ENCODE measurements at places on chromosomes 7 and 10.

- DNase-seq, result no peak
Observed at GRCh38 chr10:85789982-85790789, 576.4 kb downstream of the GRID1 start.

DNA sequence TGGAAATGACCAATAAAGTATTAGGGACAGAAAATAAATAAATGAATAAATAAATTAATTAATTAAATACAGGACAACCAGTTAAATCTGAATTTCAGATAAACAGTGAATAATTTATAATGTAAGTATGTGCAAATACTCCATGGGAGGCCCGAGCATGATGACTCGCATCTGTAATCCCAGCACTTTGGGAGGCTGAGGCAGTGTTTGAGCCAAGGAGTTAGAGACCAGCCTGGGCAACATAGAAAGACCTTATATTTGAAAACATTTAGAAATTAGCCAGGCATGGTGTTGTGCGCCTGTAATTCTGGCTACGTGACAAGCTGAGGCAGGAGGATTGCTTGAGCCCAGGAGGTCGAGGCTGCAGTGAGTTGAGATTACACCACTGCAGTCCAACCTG lies 123.7 kb downstream of the CUL2 start:
- peak; percentile 1 for DNase-seq

DNA sequence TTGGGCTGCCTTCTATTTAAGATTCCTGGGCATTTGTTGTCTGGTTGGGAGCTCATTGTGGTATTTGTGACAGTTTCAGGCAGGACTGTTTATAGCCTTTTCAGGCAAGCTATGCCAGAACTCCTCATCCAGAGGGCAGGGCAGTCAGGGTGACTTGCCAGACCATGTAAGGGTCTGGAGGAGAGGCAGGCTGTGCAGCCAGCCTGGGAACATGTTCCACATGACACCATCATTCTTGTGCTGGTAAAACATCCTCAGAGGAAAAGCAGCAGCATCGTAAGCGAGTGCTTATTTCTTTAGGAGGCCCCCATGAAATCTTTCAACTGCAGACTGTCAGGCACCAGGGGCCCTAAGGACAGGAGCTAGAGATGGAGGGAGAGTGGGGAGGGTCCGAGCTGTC lies 44.0 kb upstream of the SORBS1 start:
- peak; percentile 63 for DNase-seq

DNA sequence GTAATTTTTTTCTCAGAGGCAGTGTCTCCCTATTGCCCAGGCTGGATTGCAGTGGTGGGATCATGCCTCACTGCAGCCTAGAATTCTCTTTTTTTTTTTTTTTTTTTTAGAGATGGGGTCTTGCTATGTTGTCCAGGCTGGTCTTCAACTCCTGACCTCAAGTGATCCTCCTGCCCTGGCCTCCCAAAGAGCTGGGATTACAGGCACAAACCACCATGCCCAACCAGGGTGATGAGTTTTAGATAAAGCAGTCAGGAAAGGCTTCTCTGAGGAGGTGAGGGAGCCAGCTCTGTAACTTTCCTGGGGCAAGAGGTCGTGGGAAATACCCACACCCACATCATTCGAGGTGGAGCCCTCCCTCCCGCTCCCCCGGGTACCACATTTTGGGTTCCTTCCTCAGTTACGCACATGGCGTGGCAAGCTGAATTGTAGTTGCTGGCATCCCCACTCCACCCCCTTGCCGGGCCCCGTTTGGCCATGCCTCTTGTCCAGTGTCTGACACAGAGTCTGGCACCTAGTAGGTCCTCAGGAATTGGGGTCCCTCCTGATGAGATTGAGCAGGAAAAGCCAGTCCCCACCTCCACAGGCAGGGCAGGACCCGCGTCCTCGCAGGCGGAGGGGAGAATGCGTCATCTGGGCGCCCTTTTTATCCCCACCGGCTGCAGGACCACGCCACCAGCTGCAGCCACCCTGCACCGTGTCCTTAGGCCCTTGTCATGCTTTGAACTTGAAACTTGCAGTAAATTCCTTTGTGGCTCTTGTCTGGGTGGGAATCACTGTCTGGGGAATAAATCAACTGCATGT lies 43.4 kb downstream of the CLIP2 start:
- DNase-seq, result no peak

DNA sequence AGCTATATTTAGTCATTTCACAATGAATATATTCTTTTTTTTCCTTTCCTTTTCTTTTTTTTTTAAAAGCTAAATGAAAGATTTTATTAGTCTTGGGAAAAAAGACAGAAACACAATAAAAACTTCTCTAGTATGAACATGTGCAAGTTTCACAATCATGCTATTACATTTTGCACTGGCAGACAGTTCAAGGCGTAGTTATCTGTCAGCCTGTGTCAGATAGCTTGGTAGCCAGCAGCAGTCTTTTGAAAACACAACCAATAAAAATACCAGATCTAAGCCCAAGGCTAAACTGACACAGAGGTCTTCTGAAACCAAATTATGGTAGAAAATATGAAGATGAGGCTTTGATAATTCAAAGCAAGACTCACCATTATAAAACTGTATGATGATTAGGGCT lies 205.8 kb upstream of the TEX47 start:
- DNase-seq, result no peak

DNA sequence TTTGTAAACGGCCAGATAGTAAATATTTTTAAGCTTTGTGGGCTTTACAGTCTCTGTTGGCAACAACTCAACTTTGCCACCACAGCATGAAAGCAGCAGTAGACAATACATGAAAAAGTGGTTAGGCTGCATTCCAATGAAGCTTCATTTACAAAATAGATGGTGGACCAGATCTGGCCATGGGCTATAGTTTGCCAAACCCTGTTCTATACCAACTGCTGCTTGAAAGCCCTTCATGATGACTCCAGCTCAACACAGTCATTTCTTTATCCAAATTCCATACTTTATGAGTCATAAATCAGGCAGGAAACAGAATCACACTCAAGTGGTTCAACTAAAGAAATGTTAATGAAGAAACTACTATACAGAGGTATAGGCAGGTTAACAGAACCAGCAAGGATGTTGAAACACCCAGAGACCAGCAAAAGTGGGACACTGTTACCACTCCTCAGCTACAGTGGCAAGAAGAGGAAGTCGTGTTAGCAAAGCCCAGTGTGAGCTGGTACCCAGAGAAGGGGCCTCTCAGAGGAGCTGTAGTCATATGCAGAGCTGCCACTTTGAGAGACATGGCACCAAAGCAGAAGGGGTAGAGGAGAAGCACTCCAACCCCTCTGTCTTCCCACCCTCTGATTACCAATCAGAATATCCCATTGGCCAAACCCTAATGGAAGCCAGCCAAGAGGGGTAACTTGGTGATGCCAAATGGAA lies 72.5 kb downstream of the PRLHR start:
- no peak for DNase-seq

- DNase-seq, result no peak
Observed at GRCh38 chr7:133571076-133571475, 318.2 kb downstream of the EXOC4 start.

GRCh38 chr7:45712057-45712689 lies 138.0 kb downstream of the ADCY1 start:
- no peak for DNase-seq

DNA sequence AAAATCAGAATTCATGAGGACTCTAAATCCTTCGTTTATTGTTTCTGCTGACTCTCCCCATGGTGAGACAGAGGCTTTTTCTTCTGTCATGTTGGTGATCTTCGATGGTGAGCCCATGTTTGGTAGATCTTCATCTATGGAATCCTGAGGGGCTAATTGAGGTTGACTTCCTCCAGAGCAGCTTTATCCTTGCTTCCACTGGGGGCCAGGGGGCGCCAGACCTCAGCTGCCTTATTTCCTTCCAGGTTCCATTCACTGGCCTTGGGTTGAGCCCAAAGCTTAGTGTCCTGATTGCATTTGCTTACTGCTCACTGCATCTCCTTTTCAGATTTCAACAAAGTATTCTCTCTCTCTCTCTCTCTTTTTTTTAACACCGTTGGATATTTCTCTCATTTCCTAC lies 80.7 kb downstream of the GCC1 start:
- DNase-seq, result no peak

- no peak for DNase-seq
Observed at GRCh38 chr10:109374215-109374614, 549.1 kb downstream of the XPNPEP1 start.

DNA sequence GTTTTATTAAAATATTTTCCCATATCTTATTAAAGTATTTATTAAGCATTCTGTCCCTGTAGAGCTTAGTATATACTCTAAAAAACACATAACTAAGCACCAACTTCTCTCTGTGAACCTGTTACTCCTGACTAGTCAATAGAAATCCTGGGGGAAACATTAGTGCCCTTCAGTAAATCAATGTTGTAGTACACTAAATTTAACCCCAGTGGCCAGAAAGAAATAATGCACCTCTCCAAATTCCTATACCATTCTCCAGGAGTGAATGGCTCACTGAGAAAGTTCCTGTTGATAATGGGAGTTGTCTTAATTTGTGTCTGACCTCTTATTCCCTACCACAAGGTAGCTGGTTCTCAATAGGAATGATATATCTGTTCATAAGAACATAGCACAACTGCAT lies 188.2 kb downstream of the SEMA3D start:
- DNase-seq, result no peak

DNA sequence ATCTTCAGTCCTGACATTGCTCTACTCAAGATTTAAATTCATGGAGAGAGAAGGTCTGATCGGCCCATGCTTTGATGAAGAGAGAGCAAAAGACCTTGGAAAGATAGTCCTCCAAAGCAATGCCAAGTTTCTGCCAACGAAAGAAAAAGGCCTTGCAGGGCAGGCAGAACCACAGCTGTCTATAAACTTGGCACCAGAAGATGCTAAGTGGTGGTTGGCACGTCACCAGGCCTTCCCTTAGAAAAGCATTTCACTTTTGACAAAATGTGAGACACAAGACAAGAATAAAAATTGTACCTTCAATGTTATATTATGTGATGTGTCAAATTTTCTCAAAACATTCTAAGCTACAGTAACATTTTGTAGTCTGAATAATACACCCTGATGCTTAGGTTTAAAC lies 42.0 kb upstream of the FGFR2 start:
- DNase-seq, result no peak

DNA sequence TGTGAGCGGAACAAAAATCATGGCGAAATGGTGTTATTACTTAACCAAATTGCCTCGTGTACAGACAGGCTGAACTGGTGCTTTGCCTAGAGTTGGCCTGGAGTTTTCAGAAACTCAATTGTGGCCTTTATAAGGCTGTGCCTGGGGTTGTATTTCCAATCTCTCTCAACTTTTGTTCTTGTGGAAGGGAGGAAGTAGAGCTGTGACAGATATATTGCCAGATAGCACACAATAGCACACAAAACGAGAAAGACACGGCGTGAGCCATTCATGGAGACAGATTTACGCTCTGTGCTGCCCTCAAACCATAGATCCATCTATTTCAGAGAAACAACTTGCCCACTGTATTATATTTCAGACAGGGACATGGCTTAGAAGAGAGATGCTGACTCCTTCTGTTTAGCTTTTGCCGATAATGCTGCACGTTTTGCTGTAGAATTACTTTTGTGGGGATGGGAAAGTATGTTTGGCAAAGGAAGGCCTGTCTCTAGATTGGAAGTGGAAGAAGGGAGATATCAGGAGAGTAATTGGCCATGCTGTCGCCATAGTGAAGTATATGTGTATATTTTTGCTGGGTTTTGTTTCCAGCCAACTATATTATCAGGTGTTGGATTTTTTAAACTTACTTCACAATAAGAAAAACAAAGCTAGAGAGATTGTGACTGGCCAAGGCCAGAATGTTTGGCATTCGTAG lies 80.4 kb downstream of the AUTS2 start:
- DNase-seq, result no peak

DNA sequence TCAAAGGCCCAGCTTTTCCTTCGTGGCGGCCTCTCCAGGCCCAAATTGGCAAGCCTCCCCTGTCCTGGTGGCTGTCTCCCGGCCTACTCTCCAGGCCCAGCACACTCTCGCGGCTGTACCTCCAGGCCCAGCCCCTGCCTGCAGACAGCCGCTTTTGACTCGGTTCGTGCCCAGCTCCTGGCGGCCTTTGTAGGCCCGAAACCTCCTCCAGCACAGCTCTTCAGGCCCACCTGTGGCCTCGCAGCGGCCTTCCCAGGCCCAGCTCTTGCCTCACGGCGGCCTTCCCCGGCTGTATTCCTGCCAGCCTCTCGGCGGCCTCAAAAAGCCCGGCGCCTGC lies 18.2 kb upstream of the TMEM248 start:
- no peak for DNase-seq

GRCh38 chr10:100146875-100147650 lies 38.8 kb downstream of the ERLIN1 start:
- DNase-seq, result no peak

DNA sequence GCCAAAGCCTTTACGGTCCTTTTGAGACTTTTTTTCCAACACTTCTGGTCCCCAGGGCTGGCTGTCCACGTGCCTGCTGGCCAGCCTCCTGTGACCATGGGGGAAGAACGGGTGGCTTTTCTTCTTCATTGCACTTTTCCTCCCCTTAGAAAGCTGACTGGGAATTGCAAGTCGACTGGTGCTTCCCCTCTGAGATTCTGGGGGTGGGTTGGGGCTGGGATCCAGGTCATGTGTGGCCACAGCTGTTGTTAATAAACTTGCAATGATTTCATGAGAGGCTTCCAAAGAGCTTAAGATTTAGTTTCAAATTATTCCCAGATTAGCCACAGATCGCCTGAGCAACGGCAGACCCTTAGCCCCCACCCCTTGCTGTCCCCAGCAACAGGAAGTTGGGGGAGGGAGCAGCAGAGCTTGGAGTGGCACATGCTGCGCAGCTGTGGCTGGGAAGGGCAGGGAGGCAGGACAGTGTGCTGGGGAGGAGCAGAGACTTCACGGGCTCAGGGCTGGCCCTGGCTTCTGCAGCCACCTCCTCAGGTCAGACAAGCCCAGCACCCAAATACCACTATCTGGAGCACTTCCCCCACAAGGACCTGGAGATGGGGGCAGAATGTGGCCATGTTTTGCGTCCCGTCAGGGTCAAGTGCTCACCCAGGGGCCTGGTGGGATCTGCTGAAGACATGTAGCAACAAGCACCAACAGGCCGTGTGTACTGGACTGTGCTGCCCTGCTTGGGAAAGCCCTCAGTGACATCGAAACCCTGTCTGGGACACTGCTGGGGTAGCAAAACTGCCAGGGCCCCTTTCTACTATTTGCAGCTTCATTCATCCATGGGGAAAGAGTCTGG lies 147.1 kb downstream of the RNF216 start:
- DNase-seq, result peak; percentile 79

GRCh38 chr10:114777415-114777814 lies 44.2 kb upstream of the FHIP2A start:
- no peak for DNase-seq

DNA sequence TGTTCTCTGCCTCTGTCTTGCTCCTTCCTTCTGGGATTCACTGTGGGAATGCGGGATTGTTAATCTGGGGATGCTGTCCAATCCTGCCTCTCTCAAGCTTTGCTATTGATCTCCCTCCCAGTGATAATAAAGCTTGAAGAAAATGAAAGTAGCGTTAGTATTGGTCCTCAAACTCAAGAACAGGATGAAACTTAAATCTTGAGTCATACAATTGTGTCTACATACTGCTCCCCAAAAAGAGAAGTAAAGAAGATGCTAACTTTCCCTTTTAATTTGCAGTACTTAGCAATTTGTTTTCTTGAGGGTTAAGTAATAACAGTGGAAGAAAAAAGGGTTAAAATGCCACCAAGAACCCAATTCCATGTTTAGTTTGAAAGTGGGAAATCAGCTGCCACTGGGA lies 13.6 kb downstream of the CFTR start:
- no peak for DNase-seq
